ENCODE measurements at places on chromosomes 5 and 9.

GRCh38 chr5:159782197-159782994, 133.9 kb upstream of the ADRA1B start:
- no peak for DNase-seq

- DNase-seq: no peak
Observed at GRCh38 chr5:67291066-67291465, 94.5 kb upstream of the CD180 start.

GRCh38 chr9:82021198-82021597, 32.6 kb downstream of the SPATA31D1 start:
- no peak for DNase-seq

DNA sequence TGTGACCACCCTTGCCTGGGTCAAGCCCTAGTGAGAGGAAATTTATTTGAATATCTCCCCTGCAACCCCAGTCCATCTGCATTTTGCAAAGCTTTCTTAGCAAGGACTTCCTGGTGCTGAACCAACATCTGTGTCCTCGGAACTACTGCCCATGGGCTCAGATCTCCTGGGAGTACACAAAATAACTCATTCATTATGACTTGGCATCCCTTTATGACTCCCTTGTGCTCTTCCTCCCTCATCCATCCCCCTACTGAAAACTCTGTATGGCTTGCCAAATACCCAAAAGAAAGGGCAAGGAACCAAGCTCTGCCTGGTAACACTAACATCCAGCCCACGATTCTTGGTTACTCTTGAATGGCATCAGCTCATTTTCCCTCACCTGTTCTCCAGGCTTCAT, 368.5 kb downstream of the NTRK2 start:
- DNase-seq: no peak

DNA sequence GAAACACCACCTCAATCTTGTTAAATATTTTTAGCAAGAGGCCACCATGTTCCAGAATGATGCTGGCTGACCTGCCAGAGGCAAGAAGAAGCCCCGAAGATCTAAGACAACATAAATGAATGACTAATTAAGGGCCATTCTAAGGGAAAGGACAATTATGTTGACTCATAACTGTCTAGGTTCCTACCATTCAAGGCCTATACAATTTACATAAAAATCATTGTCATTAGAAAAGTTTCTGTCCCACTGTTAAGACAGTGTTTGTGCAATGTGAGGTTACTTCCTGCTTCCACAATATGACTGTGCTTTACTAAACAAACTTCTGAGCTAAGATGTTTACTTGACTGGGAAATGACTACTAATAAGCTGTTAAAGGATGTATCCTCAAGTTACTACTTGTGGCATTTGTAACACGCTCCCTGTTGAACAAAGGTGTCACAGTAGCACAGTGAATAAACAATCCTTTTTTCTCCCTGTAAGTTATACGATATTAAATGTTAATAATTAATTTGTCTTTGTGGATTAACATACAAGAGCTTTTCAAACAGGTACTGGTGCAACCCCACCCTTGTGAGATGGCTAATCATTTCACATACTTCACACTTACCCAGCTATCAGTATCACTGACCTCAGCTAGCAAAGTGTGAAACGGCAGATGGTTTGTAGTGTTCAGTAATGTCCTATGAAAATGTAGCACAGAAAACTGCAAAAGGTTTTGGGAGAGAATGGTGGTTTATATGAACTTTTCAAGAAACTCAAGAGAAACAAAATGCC, 195.8 kb downstream of the EFNA5 start:
- DNase-seq: no peak

GRCh38 chr5:10519729-10520128, 44.1 kb upstream of the ANKRD33B start:
- DNase-seq: no peak

GRCh38 chr9:112078432-112078831, 96.7 kb downstream of the SUSD1 start:
- DNase-seq: no peak

DNA sequence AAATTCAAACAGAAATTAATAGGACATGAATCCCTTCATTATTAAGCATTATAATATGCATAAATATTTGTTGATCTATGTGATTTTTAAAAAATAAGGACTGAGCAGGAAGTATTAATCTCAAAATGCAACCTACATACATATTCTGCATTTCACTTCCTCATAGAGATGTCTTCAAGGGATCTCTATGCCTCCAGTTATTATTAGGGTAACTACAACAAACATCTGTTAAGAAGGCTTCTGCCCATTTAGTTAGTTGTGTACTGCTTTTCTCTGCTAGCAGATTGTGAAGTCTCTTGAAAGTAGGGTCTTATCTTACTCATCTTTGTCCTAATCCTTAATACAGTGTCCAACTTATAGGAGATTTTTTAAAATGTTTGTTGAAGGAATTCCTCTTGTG, 414.1 kb downstream of the ACTL7B start:
- DNase-seq: no peak

DNA sequence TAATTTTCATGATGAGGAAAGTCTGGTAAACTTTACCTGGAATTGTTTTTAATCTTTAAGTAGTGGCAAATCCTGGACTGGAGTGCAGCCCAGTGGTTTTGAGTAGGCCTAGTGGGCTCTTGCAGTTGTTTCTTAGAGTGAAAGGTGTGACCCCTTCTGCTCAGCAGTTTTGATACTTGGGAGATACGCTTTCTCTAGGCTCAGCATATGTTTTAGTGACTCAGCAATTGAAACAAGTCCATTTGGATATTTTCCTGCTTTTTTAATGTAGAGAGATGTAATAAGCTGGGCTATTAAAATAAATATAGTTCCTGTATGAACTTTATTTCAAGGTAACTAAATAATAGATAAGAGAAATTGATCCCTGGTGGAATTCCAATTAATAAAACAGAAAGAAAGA, 6.0 kb downstream of the POLR3G start:
- no peak for DNase-seq

- DNase-seq: peak; percentile 24
Observed at GRCh38 chr9:97981846-97982682, 1.1 kb upstream of the ANP32B start.

DNA sequence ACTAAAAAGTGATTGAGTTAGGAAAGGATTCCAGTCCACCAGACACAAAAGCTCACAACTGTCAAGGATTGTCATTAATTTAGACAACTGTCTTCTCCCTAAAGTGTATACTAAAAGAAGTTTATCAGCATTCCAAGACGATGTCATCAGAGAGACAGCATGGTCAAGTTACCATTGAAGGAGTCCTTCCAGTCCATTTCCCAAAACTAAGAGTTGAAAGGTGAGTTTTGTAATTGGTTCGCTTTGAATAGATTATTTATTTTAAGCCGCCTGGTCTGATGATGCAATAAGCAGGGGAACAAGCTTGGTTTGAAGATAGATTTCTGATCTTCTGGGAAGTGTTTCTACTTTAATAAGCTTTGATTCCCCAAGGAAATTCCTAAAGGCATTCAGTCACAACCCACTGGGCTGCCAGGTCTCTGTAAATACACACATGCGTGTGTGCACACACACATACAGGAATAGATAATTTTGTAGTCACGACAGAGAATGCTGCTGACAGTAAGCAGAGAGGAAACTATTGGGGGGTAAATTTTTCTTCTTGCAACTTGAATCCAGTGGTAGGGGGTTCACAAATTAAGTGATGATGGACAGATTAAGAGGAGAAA, 234.8 kb downstream of the PIK3R1 start:
- DNase-seq: no peak

- DNase-seq: no peak
Observed at GRCh38 chr5:158461240-158461854, 602.4 kb upstream of the CLINT1 start.

- DNase-seq: no peak
Observed at GRCh38 chr5:100643473-100643872, 108.3 kb downstream of the FAM174A start.

DNA sequence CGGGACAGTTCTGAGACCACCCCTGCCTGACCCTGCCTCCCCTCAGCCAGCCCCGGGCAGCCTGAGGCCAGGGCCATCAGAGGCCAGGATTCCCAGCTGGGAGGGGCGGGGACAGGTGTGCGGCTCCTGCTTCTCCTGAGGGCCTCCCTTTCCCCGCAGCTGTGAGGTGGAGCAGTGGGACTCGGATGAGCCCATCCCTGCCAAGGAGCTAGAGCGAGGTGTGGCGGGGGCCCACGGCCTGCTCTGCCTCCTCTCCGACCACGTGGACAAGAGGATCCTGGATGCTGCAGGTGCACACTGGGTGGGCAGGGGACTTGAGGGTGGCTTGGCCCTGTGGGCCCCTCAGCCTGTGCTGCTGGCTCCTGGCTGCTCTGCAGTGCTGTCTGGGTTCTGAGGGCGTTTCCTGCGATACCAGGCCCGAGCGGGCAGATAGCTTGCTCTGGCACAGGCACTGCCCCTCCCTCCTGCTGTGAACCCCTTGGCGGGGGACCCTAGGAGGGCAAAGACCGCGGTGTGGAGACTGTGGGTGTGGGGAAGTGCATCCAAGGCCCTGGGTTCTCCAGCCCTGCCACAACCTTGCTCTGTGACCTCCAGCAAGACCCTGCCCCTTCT, 2.3 kb downstream of the GRHPR start:
- DNase-seq: no peak

DNA sequence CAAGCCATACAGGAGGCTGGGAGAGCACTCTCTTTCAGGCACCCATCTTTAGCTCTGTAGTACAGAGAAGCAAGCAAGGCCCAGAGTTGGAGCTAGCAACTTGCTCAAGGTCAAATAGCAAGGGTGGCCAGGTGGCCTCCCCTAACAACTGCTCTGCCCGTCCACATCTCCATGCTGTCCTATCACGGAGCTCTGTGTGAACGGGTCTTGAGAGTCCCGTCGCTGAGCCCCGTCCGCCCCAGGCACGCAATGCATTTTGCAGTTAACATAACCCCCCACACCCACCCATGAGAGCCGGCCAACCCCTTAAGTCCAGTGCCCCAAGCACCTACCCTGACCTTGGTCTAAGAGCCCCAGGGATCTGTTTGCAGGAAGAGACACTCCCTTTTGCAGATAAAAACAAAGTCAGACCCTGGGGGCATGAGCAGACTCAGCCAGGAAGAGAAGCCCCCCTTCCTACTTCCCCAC, 1.5 kb downstream of the RNF44 start:
- no peak for DNase-seq

- DNase-seq: no peak
Observed at GRCh38 chr5:37088009-37088408, 161.2 kb downstream of the CPLANE1 start.

GRCh38 chr5:2160811-2161210, 278.1 kb upstream of the IRX4 start:
- no peak for DNase-seq

GRCh38 chr5:132055808-132056609, 4.4 kb upstream of the IL3 start:
- no peak for DNase-seq

DNA sequence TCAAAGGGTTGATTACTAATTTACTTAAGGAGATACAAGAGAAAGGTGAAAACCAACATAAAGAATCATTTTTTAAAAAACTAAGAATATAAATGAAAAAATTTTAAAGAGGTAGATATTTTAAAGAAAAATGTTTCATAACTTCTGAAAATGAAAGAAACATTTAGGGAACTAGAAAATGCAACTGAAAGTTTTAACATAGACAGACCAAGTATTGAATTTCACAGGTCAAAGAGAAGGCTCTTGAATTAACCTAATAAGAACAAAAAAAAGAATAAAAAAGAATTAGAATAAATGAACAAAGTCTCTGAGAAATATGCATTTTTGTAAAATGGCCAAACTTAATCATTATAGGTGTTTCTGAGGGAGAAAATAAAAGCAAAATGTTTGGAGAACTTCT, 16.1 kb upstream of the FAM174A start:
- DNase-seq: no peak

- no peak for DNase-seq
Observed at GRCh38 chr9:38294220-38294960, 98.1 kb upstream of the ALDH1B1 start.

- DNase-seq: peak; percentile 16
Observed at GRCh38 chr9:9004810-9005209, 1205.2 kb upstream of the DMAC1 start.

- no peak for DNase-seq
Observed at GRCh38 chr9:8492679-8493078, 693.1 kb upstream of the DMAC1 start.

- DNase-seq: no peak
Observed at GRCh38 chr9:95373782-95374487, 56.4 kb upstream of the FANCC start.

GRCh38 chr5:147732291-147732883, 50.1 kb downstream of the JAKMIP2 start:
- no peak for DNase-seq

- DNase-seq: no peak
Observed at GRCh38 chr5:103366918-103367549, 108.5 kb downstream of the MACIR start.

DNA sequence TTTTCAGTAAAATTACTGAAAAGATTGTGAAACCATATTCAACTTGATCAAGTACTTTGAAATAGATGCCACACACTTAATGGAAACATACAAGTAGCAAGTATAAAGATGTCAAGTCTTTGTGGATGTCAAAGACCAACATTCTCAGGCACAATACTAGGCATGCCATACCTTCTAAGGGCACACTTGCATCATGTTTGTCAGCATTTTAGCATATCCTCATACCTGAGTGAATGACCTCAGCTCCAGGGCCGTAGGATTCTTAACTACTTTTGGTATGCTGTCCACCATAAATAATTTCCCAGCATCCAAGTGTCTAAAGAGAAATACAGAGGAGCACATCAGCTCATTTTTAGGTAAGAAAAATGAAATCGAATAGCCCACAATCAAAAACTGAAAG, 86.4 kb downstream of the FREM1 start:
- DNase-seq: no peak

GRCh38 chr9:136189394-136190236, 15.3 kb downstream of the LHX3 start:
- no peak for DNase-seq

DNA sequence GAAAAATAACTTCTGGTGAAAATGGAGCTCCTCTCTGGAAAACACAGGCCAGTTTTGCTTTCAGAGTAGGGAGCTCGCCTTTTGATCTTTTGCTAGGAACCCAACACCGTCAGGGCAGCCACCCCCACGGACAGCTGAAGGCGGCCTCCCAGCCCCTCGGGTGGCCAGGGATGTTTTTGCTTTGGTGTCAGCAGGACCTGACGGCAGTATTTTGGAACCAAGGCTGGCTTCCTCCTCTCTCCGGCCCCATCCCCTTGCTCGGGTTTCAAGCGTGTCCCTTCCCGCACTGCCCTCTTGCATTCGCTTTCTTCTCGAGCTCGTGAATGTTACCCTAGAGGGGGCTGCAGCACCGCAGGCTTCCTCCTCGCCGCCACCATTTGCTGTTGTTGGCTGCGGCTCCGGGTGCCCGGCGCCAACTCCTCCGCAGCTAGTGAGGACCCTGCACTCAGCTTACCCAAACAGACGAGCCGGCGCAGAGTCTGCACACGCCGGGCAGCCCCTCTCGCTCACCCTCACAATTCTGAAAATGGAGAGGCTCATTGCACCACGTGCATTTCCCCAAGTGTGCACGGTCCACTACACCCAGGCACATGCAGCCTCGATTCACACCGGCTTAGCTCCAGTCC, 35.5 kb upstream of the ADAMTSL1 start:
- peak; percentile 77 for DNase-seq

GRCh38 chr5:109707531-109707930, 17.8 kb downstream of the MAN2A1 start:
- no peak for DNase-seq

GRCh38 chr5:135308245-135308644, 90.8 kb downstream of the MACROH2A1 start:
- no peak for DNase-seq

- no peak for DNase-seq
Observed at GRCh38 chr5:156936972-156937371, 26.1 kb downstream of the TIMD4 start.

All from renal pelvis (tissue), 12 donors.